K562 (cell line): ENCODE measurements at places on chromosomes 13 and 19.

DNA sequence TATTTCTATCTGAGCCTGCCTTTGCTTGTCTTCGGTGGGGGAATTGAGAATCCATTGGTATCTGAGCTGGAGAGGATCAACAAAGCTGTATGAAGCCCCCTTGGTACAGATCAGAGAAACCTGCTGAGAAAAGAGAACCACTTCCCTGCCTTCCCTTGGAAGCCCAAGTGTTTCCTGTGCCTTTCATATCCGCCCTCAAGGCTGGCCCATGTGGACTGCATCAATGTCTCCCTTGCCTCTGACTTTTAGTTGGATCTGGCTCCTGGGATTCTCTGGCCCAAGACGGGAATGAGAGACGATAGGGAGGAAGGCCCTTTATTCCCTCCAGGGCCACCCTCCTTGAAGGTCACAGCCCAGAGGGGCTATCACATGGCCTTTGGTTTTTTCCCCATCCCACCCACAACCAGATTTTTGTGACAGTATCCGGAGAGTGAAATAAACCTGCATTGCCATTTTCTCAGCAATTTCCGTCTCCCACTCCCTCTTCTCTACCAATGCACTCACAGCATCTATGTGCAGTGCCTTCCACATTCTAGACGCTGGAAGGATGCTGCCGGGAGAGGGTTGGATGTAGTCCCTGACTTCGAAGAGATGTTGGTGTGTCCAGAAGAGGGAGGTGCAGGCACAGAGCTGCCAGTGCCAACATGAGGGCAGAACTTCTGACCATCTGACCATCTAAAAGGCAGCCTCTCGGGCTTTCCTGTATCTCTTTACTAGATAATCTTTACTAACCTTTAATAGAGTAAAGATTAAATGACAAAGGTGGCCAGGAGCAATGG lies 63.8 kb downstream of the KCTD15 start:
- DNase-seq, result no peak

DNA sequence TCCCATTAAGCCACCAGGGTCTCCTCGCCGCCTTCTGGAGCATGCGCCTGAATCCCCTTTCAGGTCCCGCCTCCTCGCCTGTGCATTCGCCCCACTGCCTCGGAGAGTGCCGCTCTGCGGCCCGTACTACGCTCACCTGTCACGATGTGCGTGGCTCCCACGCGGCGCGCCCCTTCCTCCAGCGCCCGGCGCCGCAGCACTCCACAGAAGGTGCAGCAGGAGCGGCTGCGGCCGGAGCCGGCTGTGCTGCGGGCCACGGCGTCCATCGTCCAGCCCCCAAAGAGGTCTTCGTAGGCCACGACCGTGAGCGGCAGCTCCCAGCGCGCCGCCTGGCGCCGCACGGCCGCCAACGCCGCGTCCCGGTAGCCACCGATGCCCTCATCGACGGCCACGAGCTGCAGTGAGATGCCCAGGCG lies 4.3 kb downstream of the CTU1 start:
- no peak for DNase-seq

DNA sequence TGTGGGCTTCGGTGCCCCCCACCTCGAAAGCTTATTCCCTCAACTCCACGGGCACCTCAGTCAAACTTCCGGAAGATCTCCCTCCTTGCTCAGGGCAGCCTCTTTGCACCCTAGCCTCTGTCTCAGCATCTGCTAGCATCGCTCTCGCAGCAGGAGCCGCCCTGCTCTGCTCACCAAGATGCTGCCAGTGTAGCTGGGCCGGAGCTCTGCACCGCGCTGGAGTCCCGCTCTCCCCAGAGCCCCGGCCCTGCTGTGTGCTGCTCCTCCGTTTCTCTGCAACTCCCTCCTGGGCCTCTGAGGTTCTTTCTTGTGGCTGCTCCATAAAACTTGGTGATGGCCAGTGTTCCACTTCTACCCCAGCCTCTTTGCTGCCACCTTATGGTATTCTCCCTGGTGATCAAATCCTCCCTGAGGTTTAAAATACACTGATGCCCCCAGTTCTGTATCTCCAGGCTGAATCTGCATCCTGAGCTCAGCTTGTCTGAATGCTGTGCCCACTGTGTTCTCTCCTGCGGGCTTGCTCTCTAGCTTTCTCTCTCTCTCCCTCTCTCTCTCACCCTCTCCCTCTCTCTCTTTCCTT lies 198.0 kb downstream of the UQCRFS1 start:
- DNase-seq, result no peak

DNA sequence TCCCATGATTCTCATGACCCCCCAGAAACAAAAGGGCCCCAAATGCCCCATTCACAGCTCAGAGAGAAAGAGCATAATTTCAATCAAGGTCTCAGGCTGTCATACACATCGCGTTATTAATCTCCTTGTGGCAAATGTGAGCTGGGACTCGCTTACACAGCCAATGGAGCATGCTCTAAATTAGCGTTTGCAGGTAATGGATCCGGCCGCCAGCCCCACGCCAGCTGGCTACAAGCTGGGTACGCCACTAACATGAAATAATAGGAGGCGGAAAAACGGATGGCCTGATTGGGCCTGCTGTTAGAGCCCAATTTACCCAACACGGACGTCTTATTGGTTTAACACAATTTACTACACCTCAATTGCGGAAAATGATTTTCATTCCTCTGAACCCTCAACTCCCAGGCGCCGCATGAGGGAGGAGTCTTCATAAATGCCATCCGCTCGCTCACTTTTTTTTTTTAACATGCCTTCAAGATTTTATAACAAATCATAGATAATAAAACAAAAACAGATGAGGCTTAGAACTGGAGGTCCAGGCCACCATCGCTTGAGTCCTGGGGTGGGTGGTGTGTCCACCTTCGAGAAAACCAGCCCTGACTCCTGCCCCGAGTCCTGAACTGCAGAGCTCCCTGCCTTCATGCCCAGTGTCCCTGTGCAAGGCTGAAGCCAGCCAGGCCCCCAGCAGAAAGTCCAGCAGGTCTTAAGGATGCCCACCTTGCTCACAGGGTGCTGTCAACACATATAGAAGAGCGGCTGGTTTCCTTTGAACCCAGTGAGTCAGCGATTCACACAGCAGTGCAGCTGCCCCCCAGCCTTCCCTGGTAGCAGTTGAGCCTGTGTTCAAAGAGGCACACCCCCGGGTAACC lies 62.1 kb downstream of the PEPD start:
- no peak for DNase-seq

DNA sequence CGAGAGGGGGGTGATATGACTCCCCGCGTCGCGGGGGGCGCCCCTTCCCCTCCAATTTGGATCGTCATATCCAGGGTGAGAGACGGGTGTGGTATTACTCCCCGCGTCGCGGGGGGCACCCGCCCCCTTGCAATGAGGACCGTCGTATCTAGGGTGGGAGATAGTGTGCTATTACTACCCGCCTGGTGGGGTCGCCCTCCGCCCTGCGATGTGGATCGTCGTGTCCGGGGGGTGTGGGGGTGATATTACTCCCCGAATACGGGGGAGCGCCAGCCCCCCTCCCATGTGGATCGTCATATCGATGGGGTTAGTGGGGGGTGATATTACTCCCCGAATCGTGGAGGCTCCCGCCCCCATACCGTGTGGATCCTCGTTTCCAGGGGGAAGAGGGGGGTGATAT lies 29.2 kb upstream of the RGCC start:
- no peak for DNase-seq

DNA sequence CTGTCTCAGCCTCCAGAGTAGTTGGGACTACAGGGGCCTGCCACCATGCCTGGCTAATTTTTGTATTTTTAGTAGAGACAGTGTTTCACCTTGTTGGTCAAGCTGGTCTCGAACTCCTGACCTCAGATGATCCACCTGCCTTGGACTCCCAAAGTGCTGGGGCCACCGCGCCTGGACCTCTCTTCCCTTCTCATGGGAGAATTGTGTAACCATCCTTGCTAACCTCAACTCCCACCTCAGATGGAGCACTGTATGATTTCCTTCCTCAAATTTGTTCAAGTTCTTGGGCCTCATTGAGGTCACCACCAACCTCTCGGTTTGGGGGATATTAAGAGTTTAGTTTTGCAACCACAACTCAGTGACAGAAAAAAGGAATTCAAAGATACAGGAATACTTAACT lies 10.7 kb downstream of the LILRA5 start:
- DNase-seq, result no peak

DNA sequence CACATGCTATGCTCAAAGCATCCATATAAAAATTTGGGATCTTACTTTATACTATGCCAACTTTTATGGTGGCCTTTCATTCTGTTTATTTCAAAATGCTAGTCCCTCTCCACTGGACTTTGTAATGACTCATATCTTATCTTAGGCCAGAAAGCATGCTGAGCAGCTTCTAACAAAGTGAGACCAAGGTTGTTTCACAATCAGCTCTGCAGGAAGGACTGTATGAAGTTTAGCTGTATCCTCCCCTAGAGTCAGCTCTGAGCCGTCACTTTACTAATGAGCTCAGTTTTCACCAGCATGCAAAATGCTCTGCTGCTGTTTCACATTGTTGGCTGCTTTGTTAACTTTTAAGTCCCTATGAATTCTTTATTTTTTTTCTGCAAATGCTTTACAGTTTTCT lies 1608.8 kb downstream of the OLFM4 start:
- DNase-seq, result no peak

DNA sequence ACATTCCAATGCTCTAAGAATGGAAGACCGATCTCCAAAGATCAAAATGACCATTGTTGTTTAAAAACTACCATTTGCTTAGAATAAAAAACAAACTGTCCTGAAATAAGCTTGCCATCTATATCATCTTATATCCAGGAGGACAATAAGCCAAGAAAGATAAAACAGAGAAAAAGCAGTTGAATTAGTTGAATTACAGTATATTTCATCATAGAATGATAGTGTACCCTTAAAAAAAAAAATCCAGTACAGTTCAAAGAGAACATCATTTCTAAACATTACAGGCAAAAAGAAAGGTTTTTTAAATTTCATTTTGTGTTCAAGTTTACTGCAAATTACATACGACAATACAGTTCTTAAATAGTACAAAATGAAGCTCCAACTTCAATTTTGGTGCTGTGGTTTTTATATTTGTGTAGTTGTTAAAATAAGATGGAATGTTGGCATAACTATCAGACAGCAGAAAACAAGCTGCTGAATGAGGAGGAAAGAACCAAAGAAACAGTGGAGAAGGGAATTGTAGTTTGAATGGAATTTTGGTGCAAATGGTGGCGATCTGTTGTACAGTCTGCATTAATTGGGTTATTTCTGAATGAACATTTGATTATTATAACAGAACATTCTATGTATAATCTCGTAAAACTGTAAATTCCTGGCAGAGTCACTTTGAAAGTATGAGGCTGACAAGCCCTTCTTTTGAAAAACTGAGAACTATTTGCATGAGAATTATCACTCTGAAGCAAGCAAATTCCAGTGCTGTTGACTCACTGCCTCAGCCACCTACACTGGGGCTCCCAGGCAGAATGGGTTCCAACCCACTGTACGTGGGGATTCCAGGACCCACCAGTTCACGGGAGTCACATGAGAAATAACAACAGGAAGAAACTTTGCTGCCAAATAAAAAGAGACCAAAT lies 37.7 kb downstream of the LHFPL6 start:
- DNase-seq, result no peak

DNA sequence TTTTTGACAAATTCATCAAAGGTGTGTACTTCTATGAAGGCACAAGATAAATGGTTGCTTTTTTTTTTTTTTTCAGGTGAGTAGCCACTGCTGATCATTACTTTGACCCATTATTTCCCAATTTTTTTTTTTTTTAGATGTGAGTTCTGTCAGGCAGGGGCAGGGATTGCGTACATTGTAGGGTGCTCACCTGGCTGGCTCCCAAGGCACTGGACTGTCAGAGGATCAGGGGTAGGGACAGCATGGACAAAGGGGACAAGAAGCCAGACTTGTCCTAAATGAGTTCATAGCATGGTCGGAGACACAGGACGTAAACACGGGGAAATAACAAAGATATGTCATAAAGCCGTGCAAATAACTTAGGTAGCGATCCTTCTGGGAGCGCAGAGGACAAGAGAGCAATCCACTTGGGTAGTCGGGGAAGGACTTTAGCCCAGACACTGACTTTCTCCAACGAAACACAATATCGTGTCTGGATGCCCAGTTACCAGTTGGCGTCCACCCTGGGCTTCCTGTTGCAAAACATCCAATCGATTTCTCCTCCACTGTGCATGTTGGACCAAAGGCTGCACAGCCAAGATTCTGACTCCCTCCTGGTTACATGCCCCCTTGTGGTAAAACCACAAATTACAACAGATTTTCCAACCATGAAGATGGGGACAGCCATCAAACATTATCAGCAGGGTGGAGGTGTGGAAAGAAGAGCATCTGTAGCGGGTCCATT lies 27.5 kb upstream of the KATNAL1 start:
- DNase-seq, result peak; percentile 37

- no peak for DNase-seq
Measured at GRCh38 chr19:14096272-14096992, 5.9 kb upstream of the SAMD1 start.

GRCh38 chr19:47726467-47726866 lies 13.2 kb downstream of the EHD2 start:
- DNase-seq, result no peak

DNA sequence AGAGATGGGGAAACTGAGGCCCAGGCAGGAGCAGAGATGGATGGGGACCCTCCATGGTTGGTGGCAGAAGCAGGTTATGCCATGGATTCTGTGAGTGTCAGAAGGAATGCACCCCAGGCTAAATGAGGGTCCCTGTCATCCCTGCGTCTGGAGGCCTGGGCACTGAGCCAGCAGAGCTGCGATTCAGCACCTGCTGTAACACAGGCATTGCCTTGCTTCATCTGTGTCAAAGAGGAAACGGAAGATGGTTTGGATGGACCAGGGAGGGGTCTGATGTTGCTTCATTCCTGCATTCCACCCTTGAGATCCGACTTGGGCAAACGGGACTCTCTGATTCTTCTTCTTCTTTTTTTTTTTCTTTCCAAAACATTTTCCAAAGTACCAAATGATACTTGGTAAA lies 1.2 kb downstream of the C5AR1 start:
- DNase-seq, result no peak

DNA sequence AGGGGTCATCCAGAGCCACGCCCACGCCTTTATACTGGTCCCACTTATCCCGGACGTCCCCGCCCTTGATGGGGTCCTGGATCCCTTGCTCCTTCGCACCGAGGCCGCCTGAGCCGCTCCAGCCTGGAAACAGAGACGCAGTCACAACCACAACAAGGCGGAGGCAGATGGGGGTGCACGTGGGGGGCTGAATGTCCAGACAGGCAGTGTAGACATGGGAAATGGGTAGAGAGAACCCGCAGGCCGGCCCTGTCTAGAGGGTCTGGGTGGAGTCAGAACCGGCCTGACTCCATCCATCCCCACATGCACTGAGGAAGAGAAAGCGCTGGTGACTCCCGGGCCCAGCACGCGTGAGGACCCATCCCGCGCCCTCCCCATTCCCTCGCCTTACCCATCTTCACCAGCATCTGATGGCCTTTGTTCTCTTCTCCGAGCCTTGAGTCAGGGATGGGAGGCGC lies 23.0 kb downstream of the CHERP start:
- DNase-seq, result no peak

GRCh38 chr19:44653977-44654774 lies 10.5 kb downstream of the PVR start:
- peak; percentile 72 for DNase-seq

- no peak for DNase-seq
Measured at GRCh38 chr13:29484796-29485195, 110.7 kb downstream of the SLC7A1 start.

- DNase-seq, result no peak
Measured at GRCh38 chr13:48265217-48265815, 32.3 kb downstream of the ITM2B start.

- no peak for DNase-seq
Measured at GRCh38 chr19:47456721-47457474, 14.8 kb downstream of the SLC8A2 start.
